Esophagus squamous epithelium (tissue), 5 donors: ENCODE measurements at places on chromosomes 3 and 15. TPM values are rescaled to one million over a fixed set of nuclear protein-coding genes. Genes with fewer than 3 reads are reported as not detected.

CEMIP gene
- total RNA-seq: 13.5 TPM

LTF gene
- total RNA-seq: 0.57 TPM

LMLN gene
- total RNA-seq: 5.2 TPM

ARGFX gene
- not detected for total RNA-seq

UTS2B gene
- not detected for total RNA-seq

RHOV gene
- 94.0 TPM for total RNA-seq
